ENCODE measurements at places on chromosomes 12 and 14. TPM values are rescaled to one million over a fixed set of nuclear protein-coding genes. Genes with fewer than 3 reads are reported as not detected.

DNA sequence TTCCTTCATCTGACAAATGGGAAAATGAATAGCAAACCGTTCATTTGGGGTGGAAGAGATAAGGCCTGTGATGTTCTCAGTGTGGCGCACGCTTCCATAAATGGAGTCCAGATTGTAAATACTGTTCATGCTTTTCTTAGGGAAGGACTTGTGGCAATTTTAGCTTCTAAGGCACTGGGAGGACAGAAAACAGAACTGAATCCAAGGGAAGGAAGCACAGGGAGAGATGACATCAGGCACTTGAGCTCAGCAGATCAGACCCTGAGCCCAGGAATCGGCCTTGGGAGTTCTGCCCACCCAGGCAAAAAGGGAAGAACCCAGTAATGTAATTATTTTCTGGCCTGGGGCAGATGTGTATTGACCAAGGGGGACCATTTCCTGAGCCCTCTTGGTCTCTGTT, 7.2 kb upstream of the SH2B3 start:
- no peak overlapping the region for H3K27ac ChIP-seq
- H3K27me3 ChIP-seq, result peaks cover 37% of the 10 kb centered on the region
- H3K4me3 ChIP-seq, result no peak overlapping the region
- H3K36me3 ChIP-seq, result peaks cover 4% of the 10 kb centered on the region
- DNase-seq, result no peak

DNA sequence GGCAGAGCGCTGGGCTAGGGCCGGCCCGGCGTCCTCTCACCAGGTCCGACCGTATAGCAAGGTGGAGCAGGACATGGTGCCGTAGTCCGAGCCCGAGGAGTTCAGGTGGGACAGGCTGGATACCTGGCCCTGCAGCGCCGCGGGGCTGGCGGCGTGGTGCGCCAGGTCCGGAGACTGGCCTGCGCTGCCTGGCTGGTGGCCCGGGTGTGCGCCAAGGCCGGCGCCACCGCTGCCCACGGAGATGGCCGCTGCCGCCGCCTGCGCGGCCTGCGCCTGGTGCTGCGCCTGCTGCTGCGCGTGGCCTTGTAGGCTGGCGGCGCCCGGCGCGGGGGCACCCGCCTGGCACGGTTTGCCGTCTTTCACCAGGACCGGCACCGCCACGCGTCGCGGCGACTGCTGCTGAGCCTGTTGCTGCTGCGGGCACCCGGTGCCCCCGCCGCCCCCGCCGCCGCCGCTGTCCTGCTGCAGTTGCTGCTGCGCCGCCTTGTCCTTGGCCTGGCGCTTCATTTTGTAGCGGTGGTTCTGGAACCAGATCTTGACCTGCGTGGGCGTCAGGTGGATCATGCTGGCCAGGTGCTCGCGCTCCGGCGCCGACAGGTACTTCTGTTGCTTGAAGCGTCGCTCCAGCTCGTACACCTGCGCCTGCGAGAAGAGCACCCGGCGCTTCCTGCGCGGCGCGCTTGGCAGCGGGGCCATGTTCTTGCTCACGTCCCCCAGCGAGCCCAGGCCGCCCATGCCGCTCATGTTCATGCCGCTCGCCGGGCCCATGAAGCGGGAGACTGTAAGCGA, 2.6 kb downstream of the NKX2-1 start:
- H3K36me3 ChIP-seq, result peaks cover 5% of the 10 kb centered on the region
- H3K4me3 ChIP-seq, result no peak overlapping the region
- DNase-seq, result no peak
- H3K27me3 ChIP-seq, result peaks cover 77% of the 10 kb centered on the region
- peaks cover 6% of the 10 kb centered on the region for H3K4me1 ChIP-seq
- H3K27ac ChIP-seq, result no peak overlapping the region

DNA sequence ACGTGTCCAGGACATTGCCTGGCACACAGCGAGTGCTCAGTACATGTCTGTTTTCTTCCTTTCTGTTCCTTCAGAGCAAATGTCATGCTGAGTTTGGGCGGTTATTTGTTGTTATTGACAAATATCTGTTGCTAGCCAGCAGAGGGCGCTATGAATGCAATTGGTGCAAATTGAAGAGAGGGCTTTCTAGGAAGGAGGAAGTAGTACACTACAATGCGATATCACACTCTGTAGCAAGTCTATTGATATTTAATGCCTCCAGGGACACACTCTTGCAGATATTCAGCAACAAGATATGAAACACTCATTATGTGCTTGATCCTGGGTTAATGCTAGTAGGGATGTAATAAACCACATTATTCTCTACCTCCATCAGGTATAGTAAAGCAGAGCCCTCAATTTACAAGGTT, 267.3 kb upstream of the SRRM4 start:
- peak; percentile 26 for DNase-seq
- H3K4me3 ChIP-seq, result no peak overlapping the region
- H3K36me3 ChIP-seq, result no peaks in the 10 kb centered on the region
- H3K27me3 ChIP-seq, result no peaks in the 10 kb centered on the region
- no peaks in the 10 kb centered on the region for H3K4me1 ChIP-seq

DNA sequence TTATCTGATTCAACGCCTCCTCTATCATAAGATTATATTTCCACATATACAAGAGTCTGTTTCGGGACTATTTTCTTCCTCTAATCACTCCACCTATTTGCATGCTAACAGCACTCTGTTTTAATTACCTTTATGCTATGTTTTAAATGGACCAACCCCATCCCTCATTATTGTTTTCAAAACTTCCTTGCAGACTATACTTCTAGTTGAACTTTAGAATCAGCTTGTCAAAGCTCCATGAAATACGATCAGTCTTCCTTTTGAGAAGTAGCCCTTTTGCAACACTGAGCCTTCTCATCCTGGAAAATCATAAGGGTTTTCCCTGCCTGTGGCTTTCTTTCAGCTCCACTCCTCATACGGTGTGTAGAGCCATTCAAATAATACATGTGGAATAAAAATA, 36.9 kb downstream of the ATG14 start:
- peaks cover 29% of the 10 kb centered on the region for H3K36me3 ChIP-seq
- H3K4me3 ChIP-seq, result no peak overlapping the region
- no peaks in the 10 kb centered on the region for H3K27me3 ChIP-seq
- DNase-seq, result no peak
- peaks cover 22% of the 10 kb centered on the region for H3K4me1 ChIP-seq

DNA sequence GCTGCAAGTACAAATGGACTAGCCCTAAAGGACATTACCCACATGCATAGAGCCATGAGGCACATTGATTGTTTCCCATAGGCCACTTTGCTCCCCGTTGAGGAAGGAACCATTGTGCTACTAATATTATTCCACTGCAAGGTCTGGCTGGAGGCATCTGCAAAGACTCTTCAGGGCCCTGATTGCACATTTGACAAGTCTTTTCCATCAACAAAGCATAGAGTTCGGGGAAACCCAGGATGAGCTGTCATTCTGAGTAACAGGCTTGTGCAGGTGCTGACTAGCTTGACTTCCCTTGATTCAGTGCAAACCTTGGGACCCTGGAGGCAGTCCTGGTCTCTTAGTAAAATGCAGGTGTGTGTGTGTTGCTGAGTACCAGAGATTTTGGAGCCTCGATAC, 73.8 kb downstream of the SUSD6 start:
- peak; percentile 77 for DNase-seq
- peak overlapping the region; percentile 88 for H3K27ac ChIP-seq
- H3K27me3 ChIP-seq, result no peaks in the 10 kb centered on the region
- peaks cover 83% of the 10 kb centered on the region for H3K4me1 ChIP-seq
- H3K36me3 ChIP-seq, result peaks cover 33% of the 10 kb centered on the region

GRCh38 chr12:47747596-47748506, 10.8 kb downstream of the RAPGEF3 start:
- DNase-seq, result no peak
- no peaks in the 10 kb centered on the region for H3K36me3 ChIP-seq
- H3K27ac ChIP-seq, result no peak overlapping the region

- no peaks in the 10 kb centered on the region for H3K27me3 ChIP-seq
- no peak overlapping the region for H3K4me3 ChIP-seq
- DNase-seq, result no peak
Measured at GRCh38 chr14:74653386-74654138, 41.5 kb upstream of the LTBP2 start.

DNA sequence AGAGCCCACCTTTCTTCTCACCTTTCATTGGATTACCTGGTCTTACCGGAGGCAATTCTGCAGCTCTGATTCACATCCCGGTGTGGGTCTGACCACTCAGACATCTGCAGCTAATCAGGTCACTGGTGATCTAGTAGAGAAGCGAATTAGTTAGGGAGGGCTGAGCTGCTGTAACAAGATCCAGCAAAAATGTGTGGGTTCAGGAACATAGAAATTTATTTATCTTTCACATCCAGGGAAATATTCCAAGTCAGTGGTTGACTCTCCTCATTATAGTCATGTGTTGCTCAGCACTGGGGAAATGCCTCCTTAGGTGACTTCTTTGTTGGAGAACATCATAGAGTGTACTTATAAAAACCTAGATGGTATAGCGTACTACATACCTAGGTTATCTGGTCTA, 218.7 kb upstream of the PELI2 start:
- no peak overlapping the region for H3K27ac ChIP-seq
- H3K4me1 ChIP-seq, result no peaks in the 10 kb centered on the region
- H3K4me3 ChIP-seq, result no peak overlapping the region
- H3K36me3 ChIP-seq, result no peaks in the 10 kb centered on the region

DNA sequence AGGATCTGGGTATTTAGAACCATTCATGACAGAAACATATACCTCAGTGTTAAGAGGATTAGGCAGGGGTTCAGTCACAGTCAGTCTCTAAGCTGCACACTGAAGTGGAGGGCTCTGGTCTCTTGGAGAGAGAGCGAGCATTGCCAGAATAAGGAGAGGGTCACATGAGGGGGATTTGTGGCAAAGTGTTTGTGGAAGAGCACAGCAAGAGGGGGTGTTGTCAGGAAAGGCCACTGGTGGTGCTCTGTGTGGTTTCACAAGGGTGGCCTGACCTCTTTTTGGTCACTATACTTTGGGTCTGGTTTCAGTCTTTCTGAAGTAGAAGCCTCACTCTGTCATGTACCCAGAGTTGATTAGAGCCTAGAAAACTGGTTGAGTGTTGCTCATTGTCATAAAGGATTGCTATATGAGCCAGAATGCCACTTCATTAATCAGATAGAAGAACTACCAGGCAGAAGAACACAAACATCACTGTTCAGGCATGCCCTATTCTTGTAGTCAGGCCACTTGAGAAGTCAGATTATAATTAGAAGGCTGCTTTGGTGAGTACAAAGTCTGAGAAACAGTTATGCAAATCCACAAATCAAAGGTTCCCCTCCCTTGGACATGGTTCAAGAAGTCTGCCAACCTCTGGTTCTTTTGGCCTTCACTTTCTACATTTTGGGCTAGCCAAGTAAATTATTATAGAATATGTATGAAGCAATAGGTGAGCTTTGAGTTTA, 8.4 kb downstream of the TMEM19 start:
- peaks cover 3% of the 10 kb centered on the region for H3K4me1 ChIP-seq
- H3K27ac ChIP-seq, result no peak overlapping the region
- H3K27me3 ChIP-seq, result no peaks in the 10 kb centered on the region
- H3K36me3 ChIP-seq, result peaks cover 24% of the 10 kb centered on the region
- DNase-seq, result no peak

DNA sequence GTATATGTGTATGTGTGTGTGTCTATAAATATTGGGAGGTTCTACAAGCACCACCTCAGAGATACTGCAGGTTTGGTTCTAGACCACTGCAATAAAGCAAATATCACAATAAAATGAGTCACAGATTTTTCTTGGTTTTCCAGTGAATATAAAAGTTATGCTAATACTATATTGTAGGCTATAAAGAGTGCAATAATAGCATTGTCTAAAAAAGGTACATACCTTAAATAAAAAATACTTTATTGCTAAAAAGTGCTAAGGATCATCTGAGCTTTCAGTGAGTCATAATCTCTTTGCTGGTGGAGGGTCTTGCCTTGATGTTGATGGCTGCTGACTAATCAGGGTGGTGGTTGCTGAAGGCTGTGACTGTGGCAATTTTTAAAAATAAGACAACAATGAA, 111.1 kb downstream of the VEZT start:
- H3K4me3 ChIP-seq, result no peak overlapping the region
- DNase-seq, result no peak
- H3K27me3 ChIP-seq, result no peaks in the 10 kb centered on the region
- no peak overlapping the region for H3K27ac ChIP-seq
- no peaks in the 10 kb centered on the region for H3K36me3 ChIP-seq
- H3K4me1 ChIP-seq, result no peaks in the 10 kb centered on the region

DNA sequence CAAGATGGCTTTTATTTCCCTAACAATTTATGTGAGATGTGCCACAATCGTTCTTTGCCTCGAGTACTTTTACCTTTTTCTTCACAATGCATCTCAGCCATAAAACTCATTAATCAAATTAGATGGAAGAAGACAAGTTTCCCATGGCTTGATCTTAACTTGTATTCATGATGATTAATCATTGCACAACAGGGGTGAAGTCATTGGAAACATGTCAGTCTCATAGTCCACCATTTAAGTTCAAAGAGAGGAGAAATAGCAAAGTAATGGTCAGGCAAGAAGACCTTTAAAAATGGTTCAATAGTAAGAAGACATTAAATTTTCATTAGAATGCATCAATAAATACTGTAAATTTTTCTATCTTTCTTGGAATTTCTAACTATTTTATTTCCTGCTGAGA, 136.3 kb downstream of the FOXG1 start:
- H3K36me3 ChIP-seq, result no peaks in the 10 kb centered on the region
- H3K27ac ChIP-seq, result no peak overlapping the region
- H3K27me3 ChIP-seq, result no peaks in the 10 kb centered on the region

DNA sequence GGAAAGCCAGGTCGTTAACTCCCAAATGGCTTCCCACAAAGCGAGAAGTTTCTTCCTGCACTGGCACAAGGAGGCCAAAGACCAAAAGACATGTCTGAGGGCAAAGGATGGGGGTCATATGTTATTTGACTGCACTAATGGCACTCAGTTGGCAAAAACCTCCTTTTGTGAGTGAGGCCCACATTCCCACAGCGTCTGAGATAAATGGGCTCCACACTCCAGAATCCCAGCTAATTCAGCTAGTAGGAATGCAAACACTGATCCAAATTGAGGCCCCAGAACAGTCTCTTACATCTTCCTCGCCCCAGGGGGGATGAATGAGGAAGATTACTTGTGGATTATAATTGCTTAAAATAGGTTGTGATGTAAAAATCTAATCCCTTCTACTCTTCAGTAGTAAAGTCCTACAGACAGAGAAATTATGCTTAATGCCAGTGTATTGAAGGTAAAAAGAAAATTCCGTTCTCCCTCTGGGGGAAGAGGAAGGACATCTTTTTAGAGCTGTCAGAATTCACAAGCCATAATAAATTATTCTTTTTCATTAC, 86.4 kb upstream of the PIWIL1 start:
- H3K27ac ChIP-seq, result no peak overlapping the region
- H3K36me3 ChIP-seq, result no peaks in the 10 kb centered on the region
- H3K4me3 ChIP-seq, result no peak overlapping the region

RND1 gene
- 3.0 TPM for total RNA-seq

KRT6C gene
- not detected for total RNA-seq

ENDOU gene
- not detected for total RNA-seq

CMA1 gene
- total RNA-seq, result not detected

ATF1 gene
- total RNA-seq, result 48.3 TPM

CD4 gene
- total RNA-seq, result 327 TPM

PPFIBP1 gene
- total RNA-seq, result 9.7 TPM

NTF3 gene
- not detected for total RNA-seq

TBC1D30 gene
- not detected for total RNA-seq

ZFHX2 gene
- total RNA-seq, result 1.5 TPM

Measured in activated CD4-positive, alpha-beta memory T cell treated with anti-CD3 and anti-CD28 coated beads, Interleukin-2, amount 10 ng/mL, durations not matched to agents 7 days and 5 days (primary cell).